ENCODE measurements at places on chromosomes 1 and 21.

GRCh38 chr1:29900104-29900679 lies 663.9 kb downstream of the PTPRU start:
- no peak for DNase-seq

- no peak for DNase-seq
These were observed 413 bp downstream of the UBL4B start for GRCh38 chr1:110112656-110113055.

DNA sequence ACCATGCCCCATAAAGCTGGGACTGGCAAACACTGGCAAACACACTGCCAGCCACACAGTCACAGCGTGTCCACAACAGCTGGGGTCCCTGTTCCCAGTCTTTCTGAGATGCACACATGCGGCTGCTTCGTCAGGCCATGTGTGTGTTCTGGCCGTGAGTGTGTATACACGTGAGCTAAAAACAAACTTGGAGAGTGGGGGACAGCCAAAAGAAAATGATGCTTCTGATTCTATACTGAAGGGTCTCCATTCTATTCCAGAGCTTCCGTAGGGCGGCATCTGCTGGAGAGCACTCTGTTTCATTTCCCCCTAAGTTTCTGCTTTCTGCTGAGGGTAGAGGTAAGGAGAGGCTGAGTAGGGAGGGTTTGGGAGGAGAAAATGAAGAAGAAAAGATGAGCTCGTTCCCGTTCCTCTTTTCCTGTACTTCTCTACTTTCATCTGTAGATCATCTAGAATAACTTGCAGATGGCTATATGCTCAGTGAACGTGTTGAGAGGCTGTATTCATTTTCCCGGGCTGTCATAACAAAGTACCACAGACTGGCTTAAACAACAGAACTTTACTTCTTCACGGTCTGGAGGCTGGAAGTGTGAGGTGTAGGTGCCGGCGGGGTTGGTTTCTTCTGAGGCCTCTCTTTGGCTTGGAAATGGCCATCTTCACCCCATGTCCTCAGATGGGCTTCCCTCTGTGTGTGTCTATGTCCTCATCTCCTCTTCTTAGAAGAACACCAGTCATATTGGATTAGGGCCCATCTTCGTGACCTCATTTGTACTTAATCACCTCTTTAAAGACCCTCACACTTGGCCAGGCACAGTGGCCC lies 151.6 kb downstream of the TOMM20 start:
- no peak for DNase-seq

- DNase-seq, result no peak
These were observed 123.0 kb downstream of the LYPLAL1 start for GRCh38 chr1:219296430-219297355.

GRCh38 chr1:78617615-78618026 lies 2.6 kb upstream of the IFI44L start:
- DNase-seq, result peak; percentile 88

DNA sequence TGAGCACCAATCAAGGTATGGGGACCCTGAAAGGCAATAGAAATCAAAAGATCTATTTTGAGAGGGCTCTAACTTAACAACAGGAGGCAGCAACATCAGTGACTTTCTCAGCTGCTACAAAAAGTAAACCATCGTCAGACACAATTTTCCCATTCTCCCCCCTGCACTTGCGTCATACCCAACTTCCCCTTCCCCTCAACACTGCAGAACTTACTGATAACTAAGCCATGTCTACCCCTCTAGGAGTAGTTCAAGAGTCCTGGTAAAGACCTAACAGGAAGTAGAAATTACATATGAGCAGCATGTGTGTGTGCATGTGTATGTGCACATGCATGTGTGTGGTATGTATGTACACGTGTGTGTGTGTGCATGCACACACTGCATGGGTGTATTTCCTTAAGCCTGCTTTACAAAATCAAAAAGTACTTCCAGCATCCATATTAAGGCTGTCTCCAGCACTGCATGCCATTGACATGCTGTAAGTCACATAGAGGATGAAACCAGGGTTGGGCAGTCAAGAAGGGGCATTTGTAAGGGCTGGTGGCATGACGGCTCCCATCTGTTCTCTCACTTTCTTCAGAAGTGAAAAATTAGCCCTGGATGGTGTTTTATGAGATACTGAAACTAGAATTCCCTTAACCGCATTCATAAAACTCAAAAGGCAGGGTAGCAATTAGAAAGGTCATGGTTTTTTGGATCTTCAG lies 460.1 kb upstream of the RUNX1 start:
- no peak for DNase-seq

DNA sequence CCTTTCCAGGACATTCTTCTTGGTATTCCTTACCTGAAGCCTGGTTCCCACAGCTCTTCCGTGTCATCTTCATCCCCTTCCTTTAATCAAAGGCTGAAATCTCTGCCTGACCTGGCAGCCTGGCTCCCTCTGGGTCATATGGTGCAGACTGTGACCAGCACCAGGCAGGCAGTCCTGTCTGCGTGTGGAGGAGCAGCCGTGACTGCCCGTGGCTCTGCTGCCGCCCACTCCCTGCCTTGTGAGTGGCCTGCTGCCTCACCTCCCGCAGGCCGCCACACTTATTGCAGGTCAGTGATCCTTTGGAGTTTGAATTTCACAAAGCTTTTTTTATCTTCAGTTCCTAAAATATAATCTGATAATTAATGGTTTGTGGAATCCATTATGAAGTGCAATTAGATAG lies 36.2 kb upstream of the EPHA8 start:
- DNase-seq, result no peak

- DNase-seq, result no peak
These were observed 158.8 kb downstream of the URB2 start for GRCh38 chr1:229784834-229785233.

DNA sequence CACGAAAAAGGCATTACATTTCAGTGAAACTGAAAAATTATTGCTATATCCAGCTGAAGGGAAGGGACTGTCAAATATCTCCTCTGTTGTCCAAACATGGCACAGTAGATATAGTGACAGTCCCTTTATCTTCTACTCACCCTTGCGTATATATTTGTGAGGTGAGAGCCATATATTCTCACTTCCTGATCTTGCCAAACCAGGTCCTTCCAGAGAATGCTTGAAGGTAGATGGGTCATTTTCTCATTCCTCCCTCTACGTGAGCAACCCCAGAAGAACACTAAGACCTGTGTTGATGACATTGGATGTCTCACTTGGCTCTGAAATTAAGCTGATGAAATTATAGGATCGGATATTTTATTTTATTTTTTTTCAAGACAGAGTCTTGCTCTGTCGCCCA lies 151.2 kb downstream of the DHRS3 start:
- no peak for DNase-seq

DNA sequence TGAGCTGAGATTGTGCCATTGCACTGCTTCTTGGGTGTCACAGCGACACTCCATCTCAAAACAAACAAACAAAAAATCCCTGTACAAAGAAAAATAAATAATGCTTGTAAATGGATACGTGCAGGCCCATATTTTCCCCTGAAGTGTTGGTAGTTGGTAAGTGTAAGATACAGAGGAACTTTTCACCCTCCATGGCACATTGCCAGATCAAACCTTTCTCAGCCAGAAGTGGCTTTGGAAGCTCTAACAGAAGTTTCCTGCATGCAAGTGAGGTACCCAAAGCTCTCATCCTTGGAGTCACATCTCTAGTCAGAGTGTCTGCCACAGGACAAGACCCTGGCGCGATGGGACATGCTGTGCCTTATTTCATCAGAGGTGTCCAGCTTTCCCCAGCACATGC lies 7.3 kb downstream of the NDUFV3 start:
- no peak for DNase-seq

GRCh38 chr1:25028907-25029599 lies 99.0 kb upstream of the RUNX3 start:
- peak; percentile 40 for DNase-seq

GRCh38 chr1:179082333-179082998 lies 596 bp downstream of the TOR3A start:
- peak; percentile 10 for DNase-seq

- peak; percentile 76 for DNase-seq
These were observed 22.9 kb upstream of the LDLRAP1 start for GRCh38 chr1:25520446-25521061.

DNA sequence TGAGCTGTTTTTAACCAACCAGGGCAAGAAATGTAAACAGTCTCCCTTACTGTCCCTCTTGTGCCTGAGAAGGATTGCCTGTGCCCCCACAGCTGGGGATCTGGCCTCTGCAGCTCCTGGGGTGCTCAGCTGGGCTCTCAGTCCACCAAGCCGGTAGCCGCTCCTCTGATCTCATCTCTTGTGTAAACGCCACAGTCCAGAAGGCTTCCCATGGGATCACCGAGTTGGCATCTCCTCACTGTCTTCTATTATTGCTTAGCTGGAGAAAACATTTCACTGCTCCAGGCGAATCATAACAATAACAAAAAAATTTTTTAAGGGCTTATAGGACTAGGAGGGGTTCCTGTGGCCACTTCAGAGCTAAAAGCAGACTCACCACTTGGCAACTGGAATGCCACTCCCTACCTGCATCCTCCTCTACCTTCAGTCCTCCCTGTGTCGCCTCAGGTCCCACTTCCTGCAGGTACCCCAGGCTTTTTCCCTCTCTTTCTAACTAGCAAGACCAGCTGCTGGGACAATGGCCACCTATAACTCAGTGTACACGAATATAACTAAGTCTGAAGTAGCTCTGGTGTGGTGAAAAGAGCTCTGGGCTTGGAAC lies 75.8 kb downstream of the ATP1A1 start:
- DNase-seq, result no peak

DNA sequence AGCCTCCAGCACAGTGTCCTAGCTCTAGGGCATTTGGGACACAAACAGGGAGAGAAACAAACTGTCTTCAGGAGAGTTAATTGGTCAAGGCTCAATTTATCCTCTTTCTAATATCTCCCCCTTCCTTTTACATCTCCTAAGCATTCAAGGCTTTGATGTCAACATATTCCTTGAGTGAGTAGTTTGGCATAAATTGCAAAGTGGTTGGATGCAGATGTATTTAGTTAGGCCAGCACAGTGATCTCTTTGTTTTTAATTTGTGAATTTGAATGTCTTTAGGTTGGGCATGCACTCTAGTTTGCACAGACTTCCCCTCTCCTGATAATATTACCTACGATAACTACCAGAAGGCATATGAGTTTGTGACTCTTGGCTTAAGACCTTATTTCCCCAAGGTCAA lies 12.5 kb upstream of the OLFML2B start:
- DNase-seq, result no peak

- DNase-seq, result no peak
These were observed 2.6 kb upstream of the RNF2 start for GRCh38 chr1:185042737-185043136.

- no peak for DNase-seq
These were observed 79.2 kb downstream of the RNF220 start for GRCh38 chr1:44484155-44484688.

DNA sequence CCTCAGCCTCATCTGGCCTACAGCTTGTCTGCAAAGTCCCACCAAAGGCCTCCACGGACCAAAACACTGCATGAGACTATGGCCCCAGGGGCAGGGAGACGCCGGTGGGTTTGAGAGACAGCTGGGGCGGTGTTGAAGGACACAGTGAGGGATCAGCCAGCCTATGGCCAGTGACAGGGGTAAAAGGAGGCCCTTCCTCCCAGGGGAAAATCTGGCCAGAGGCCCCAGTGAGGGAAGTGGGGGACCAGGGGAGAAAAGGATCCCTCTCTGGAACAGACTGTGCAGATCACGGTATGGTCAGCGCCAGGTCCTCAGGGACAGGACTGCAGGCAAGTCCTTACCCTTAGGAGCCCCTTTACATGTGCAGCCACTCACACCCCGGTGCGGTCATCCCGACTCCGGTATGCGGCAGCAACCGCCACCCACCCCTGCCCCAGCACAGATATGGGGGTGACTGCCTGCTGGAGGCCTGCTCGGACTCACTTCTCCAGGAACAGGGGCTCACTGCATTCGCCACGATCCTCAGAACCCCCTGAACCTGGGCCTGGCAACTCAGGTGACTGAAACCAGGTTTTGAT lies 1.3 kb downstream of the CERS2 start:
- no peak for DNase-seq

Measured in CD4-positive, alpha-beta T cell treated with Interleukin-2 at 100 ng/mL for 4 hours (primary cell).